NCI-H460 (cell line): ENCODE measurements at places on chromosomes 1 and 21.

DNA sequence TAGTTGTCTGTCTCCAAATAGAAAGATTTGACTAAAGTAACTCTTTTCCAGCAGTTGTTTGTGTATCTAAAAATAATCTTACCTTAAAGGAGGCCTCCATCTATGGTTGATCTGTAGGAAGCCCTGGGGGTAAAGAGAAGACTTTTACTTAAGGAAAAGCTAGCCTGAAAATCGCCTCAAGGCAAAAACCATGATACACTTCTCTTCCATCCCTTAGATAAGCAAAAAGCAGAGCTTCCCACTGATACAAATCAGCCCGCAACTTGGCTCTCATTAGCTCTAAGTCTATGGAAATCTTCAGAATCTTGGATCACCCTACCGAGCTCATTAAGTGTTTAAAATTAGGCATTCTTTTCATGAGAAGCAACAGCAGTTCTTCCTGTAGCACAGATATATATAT is 576.9 kb upstream of the PTBP2 start:
- no peak for DNase-seq

DNA sequence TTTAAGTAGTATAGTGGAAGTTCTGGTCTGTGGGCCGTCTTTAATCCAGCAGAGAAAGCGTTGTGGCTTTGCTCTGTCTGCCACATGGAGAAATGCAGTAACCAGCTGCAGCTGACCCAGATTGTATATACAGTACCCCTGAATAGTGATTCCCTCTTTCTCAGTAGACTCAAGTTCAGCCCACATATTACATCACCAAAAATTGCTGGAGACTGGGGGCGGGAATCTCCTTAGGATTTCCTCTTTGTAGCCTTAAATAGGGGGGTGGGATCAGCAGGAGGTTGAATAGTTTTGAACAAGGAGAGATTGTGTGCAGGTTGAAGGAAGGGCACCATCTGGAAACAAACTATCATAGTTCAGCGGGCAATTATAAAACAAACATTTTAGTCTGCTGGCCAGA is at the start of gene ANGPTL1:
Gene ANGPTL1 (minus strand): TSS at position 134 of the 400 bp plus-strand sequence. CDS start 5,301 bp downstream, outside the sequence.
- DNase-seq, result no peak

GRCh38 chr1:203075236-203076030 is 10.4 kb downstream of the MYOG start:
- DNase-seq, result no peak

DNA sequence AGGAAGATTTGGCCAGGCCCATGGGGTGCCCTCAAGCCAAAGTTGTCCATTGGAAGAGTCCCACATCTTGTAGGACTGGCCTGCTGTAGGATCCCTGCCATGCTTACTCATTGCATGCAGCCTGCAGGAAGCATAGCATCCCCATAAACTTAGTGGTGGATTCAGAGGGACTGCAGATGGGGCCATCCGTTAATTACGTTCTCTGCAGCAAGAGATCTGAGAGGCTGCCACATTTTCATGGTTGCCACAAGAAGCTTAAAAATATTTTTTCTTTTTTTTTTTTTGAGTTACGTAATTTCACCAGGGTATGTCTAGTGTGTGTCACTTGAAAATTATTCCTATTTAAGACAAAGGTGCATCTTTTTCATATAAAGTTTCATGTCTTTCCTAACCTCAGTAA is 329.7 kb upstream of the USP24 start:
- DNase-seq, result no peak
